Stimulated activated naive CD8-positive, alpha-beta T cell treated with anti-CD3 and anti-CD28 coated beads, Interleukin-15, amount 100 ng/mL, for 72 hours (primary cell): ENCODE measurements at places on chromosomes 7 and 10.

DNA sequence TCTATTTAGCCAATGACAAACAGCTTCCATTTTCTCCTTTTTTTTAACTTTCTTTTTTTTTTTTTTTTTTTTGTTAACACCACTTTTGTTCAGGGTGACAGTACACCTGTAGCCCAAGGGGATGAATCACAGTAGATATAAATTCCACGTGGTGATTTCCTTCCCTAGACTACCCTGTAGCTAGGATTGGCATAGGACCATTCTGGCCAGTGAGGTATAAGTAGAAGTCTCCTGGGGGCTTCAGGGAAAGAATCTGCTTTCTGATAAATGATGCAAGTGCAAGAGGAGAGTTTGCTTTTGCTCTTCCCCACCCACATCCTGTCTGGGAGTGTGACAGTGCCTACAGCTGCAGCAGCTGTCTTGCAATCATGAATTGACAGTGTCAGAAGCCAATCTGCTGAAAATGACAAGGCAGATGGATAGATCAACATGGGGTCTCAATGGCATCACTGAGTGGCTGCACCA lies 63.2 kb upstream of the TOMM7 start:
- peak; percentile 71 for DNase-seq

GRCh38 chr7:37532636-37533035 lies 84.0 kb upstream of the ELMO1 start:
- no peak for DNase-seq

DNA sequence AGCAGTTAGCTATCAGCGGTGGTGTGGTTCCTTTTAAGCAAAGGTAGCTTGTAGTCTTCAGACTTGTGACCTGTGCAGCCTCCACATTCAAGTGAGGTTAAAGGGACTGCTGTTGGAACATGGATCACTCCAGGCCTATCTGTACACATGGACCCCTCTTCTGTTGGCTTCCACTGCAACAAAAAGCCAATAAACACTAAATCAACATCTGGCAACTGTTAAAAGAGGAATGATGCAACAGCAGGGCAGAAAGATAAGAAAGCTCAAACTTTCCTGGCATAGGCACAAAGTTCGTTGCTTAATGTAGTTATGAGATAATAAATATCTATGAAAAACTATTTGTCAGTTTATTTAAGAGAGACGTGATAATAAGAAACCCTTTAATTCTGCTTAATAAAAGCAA lies 4.0 kb upstream of the MINPP1 start:
- no peak for DNase-seq

- DNase-seq, result no peak
Measured at GRCh38 chr10:25555865-25556264, 378.2 kb upstream of the MYO3A start.

GRCh38 chr7:37724732-37725131 lies 41.2 kb downstream of the GPR141 start:
- DNase-seq, result no peak

GRCh38 chr10:98365406-98366061 lies 49.4 kb downstream of the PYROXD2 start:
- DNase-seq, result no peak

GRCh38 chr7:150845421-150845861 lies 6.9 kb upstream of the AOC1 start:
- DNase-seq, result no peak

DNA sequence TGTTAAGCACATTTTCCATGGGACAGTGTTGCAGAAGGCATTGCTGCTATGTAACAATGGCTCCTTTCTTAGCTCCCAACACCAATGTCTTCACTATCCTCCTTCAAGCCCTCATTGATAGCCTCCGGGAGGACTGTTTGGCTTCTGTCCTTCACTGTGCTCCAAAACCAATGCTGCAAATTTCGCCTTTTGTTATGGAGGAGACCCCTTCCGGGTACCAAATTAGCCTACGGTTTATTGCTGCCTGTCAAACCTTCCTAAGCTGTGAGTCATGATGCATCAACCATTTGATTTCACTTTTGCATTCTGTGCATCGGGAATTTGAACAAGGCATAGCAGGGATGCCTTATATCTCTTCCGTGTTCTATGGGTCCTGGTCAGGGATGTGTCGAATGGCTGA lies 432.9 kb downstream of the GATA3 start:
- DNase-seq, result no peak

- no peak for DNase-seq
Measured at GRCh38 chr10:80561950-80562349, 24.2 kb downstream of the SH2D4B start.

DNA sequence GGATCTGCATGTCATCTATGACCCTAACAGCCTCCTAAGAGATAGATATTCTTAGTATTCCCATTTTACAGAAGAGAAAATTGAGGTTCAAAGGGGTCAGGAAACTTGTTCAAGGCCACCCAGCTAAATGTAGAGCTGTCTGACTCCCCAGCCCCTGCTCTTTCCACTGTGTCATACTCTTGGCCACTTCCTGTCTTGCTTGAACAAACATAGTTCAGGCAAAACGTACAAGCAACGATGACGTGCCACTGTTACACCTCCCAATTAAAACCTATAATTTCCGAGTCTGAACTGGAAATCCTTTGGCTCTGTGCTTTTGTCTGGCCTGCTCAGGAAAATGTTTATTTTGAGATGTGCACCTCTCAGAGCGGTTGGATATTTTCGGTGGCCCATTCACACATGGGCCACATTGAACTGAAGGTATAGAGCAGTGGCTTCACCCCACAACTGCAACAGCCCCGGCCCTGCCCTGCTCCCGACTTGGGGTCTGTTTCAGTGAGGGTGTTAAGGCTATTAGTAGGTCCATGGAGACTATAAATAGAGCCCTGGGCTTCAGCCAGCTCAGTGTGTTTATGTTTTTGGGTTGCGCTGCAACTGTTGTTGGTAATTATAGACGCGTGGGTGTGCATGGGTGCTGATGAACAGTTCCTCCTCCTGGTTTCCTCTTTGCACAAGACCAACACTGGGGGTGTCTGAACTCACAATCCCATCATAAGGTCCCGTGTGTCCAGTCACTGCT lies 172.3 kb upstream of the ADO start:
- no peak for DNase-seq

- DNase-seq, result peak; percentile 69
Measured at GRCh38 chr10:17029581-17030271, 99.9 kb downstream of the CUBN start.

DNA sequence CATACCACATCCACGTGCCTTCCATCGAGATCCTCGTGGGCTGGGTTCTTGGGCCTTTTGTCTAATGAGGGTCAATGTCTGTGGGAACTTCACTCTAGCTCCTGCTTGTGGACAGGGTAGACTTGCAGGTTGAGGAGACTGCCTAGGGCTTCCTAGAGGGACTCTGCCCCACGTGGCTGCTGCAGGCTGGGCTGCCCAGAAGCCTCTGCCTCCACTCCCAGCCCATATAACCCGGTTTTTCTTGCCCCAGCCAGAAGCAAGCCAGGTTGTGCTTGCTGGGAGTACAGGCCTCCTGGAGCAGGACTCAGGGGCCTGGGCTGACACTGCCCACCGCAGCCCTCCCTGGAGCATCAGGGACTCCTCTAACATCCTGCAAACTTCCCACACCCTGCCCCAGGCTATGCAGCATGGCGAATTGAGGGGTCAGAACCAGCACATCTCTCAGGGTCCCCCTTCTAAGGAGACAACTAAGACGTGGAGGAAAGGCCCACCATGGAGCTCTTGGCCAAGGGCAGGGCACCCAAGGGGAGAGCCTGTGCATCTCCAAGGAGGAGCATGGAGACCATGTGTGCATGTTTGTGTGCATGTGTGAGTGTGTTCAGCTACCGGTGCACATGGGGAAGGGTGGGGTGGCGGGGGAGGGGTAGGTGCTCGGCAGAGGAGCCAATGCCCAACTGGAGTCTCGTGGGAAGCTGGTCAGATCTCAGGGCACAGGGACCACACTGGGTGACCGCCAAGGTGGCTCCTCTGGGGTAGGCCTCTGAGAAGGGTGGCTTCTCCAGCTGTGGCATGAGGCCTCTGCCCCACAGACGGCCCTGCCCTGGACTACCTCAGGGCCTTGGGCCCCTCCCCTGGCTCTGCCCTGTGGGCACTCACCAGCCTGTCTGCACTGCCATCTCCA lies 62.6 kb downstream of the RASGEF1A start:
- no peak for DNase-seq

DNA sequence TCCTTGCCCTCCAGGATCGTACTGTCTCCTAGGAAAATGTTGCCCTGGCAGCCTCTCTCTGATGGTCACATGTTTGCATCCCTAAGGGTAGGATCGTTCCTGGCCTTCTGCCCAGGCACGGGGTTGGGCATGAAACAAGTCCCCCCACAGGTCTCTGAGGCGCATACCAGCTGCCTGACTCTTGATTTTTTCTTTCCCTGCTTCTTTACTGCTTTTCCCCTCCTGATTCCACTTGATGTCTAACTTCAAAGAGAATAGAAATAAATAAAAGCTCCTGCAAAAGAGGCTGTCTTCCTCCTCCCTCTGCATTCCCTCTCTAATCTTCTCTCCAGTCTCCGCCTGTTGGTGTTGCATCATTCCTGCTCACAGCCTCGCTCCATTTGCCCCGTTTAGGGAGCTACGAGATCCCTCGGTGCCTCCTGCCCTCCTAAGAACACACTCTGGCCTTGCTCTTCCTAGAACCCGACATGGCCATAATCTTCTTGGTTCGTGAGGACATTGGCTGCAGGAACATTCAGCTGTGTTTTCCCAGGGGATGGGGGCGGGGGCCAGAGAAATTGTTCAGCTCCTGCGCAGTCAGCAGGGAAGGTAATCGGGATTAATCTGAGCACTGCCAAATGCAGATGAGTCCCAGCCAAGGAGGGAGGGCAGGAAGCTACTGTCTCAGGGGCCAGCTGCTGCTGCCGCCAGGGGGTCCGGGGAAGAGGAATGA lies 26.0 kb downstream of the LEP start:
- DNase-seq, result no peak

- DNase-seq, result no peak
Measured at GRCh38 chr10:128866551-128866950, 600.5 kb upstream of the MGMT start.

GRCh38 chr7:98974906-98975816 lies 96.8 kb downstream of the TRRAP start:
- DNase-seq, result no peak

GRCh38 chr7:24754906-24755506 lies 2.3 kb downstream of the GSDME start:
- no peak for DNase-seq

GRCh38 chr7:119256001-119256400 lies 1017.0 kb upstream of the KCND2 start:
- DNase-seq, result no peak

DNA sequence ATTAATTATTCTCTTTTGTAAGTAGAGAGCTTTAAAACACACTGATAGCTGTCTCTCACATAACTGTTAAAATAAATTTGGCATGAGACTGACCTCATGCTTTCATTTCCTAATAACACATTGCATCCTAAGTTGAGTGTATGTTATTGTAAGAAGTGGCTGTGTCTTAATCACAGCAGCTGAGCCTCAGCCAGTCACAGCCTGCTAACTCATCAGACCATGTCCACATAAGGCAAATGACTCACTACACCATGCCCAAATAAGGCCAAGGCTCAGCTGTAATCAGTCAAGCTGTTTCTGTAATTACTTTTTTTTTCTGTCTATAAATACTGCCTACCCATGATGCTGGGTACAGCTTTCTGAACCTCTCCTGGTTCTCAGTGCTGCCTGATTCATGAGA lies 860.9 kb downstream of the XPNPEP1 start:
- no peak for DNase-seq

DNA sequence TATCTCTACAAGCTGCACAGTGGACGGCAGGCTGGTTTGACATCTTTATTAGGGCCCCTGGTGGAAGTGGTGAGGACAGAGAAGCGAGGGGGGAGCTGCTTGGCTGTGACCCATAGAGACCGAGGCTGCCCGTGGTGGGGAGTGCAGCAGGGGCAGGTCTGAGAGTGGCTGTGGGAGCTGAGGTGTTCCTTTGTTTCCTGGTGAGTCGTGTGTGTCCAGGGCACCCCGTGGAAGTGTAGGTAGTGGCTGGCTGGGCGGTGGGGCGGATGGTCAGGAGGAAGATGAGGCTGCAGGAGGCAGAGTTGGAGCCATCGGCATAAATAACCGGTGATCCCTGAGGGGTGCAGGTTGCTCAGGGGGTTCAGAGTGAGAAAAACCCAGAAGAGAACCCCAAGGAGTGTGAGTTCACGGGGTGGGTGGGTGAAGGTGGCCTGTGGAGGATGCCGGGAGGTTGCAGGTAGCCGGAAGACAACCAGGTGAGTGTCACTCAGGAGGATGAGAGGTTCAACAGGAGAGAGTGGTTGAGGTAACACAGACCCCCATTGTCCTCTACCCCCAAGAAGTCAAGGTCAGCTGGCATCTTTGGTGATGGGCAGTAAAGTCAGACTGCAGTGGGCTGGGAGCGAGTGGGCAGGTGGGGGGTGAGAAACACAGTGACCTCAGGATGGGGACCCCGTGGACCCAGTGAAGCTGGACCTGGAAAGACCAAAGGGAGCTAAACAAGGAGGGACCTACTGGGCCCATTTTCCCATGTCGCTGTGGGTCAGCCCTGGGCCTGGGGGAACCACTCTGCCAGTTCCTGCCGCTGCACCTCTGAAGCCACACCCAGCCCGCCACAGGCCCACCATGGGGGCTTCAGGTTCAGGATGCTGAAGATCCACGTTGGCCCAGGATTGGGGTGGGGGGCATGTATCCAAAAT lies 7.8 kb downstream of the ATP6V0E2 start:
- DNase-seq, result no peak

GRCh38 chr7:132337450-132338080 lies 238.7 kb downstream of the PLXNA4 start:
- no peak for DNase-seq

DNA sequence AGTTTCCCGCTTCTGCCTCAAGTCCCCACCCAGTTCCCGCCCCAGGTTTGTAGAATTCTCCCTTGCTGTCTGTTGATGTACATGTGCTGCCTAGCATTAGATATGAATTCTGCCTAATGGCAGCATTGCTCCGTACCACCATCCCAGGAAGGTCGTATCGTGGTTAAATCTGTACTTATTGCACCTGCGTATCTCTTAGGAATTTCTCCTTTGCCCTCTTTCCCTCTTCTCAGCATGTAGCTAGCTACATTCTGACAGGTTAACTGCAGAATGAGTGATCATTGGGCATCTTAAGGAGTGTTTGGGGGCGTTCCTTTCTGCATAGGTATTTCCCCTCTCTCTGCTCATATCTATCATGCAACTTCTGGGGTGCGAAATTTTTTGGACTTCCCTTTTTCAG lies 293.1 kb downstream of the GPR158 start:
- DNase-seq, result no peak

- no peak for DNase-seq
Measured at GRCh38 chr7:95059842-95060313, 152.5 kb downstream of the PPP1R9A start.

DNA sequence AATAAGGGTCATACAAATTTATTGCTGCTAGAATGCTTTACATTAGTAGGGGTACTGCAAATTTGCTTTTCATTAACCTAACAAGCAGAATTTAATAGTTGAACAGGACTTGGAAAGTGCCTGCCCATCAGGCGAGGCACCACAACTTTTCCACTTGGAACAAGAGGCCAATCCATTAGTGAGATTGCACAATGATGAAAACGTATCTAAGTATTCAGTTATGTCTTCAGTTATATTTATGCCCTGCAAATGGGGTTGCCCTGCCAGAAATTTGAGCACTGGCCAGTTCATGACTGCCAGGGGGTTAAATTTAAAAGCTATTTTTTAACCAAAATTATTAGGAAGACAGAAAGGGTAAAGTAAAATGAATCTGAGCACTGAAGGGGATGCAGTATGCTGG lies 111.1 kb upstream of the PALS2 start:
- DNase-seq, result no peak

- no peak for DNase-seq
Measured at GRCh38 chr7:964401-965231, 10.1 kb upstream of the ADAP1 start.
